ENCODE measurements at places on chromosomes 1 and 21.
A peak's percentile ranks its signal among the peaks of the same experiment; 100 is the strongest.

GRCh38 chr1:59410457-59410856 is 113.6 kb downstream of the FGGY start:
- no peak for DNase-seq

DNA sequence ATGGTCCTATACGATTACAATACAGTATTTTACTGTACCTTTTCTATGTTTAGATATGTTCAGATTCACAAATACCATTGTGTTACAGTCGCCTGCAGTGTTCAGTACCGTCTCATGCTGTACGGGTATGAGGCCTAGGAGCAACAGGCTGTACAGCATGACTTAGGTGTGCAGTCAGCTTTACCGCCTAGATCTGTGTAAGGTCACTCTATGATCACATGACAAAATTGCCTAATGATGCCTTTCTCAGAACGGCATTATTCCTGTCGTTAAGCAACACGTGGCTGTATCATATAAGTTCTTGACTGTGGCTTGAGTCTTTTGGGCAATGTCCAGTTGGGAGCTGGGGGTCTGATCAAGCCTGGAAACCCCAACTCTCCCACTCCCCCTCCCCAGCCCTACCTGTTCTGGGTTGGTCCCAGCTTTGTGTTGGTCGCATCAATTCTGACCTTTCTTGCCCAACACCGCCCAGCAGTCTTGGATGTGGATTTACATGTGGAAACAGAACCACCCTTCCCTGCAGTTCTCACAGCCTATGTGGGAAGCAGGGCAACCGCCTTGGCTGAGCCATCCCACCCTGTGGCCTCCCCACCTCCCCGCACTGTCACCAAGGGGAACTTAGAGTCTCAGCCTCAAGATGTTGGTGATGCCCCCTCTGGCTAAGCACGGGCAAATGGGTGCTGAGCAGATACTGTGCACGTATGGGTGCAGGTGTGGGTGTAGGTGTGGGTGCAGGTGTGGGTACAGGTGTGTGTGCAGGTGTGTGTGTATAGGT is 80.2 kb upstream of the ACTL8 start:
- no peak for DNase-seq

DNA sequence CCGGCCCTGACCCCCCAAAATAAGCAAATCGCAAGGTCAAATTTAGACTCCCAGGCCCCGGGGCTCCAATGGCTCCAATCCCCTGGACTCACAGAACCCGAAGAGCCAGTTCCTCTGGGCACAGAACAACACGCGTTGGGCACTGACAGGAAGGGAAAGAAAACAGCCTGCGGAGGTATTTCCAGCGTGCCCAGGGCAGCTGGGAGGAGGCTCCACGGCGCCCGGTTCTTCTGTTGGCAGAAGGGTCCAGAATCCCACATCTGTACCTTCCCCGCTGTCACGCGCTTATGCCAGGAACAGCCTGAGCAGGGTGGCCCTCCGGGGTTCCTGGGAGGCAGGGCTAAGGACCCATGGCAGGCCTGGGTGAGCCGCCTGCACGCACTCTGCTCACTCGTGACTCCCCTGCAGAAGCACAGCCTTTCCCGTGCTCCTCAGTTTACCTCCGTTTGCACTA is 85.5 kb downstream of the RIPK4 start:
- no peak for DNase-seq

DNA sequence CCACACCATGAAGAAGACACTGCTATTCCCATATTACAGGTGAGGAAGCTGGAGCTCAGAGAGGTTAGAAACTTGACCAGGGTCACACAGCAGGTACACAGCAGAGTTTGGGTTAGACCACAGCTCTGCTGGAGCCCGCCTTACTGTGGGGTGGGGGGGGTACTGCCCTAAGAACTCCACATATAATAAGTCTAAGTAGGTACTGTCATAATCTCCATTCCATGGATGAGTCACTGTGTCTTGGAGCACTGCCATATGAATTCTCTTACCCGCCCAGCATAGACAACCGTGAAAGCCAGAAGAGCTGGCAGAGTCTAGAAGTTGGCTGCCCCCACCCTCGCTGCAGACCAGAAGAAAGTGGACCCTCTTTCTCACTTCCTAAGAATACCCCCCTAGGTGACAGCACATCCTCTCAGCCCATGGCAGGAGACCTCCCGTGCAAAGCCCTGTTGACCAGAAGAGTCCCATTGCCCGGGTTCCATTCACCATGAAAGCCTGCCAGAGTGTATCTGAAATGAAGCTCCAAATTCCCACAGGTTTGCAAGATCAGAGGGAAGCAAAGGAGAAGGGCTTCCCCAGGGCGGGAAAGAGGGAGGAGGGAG is 5.2 kb upstream of the PLA2G2D start:
- peak; percentile 73 for DNase-seq

- DNase-seq: no peak
These were observed 1.3 kb upstream of the DNAJC16 start for GRCh38 chr1:15525050-15526020.

- no peak for DNase-seq
These were observed 55.8 kb downstream of the MAP3K7CL start for GRCh38 chr21:29186246-29186645.

DNA sequence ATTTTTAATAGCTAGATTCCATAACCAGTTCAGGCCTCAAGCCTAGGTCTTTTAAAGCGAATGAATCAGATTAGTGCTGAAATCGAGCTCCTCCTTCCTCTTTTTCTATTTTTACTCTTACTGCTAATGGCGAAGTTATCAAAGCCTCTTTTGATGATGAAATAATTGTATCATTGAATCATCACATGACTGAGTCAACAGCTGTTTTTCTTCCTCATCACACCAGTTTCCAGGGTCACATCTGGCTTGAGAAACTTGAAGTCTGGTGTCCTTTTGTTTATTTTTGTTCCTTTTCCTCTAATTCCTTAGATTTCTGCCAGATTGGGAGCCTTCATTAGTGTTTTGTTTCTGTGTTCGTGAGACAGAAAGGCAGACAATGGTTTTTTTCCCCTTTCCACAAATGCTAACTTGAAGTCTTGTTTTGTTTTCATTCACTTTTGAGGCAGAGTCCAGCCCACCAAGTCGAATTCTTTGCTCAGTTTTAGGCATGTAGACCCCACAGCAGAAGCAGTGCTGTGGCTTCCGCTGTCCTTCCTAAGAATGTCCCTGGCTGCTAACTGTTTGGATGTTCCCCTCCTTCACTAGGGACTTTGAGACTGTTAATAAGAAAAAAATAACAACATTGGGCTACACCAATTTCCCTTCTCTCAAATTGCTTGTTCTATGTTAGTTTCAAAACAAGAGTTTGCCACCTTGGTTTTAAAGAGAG is 51.9 kb upstream of the FMOD start:
- peak; percentile 83 for DNase-seq

DNA sequence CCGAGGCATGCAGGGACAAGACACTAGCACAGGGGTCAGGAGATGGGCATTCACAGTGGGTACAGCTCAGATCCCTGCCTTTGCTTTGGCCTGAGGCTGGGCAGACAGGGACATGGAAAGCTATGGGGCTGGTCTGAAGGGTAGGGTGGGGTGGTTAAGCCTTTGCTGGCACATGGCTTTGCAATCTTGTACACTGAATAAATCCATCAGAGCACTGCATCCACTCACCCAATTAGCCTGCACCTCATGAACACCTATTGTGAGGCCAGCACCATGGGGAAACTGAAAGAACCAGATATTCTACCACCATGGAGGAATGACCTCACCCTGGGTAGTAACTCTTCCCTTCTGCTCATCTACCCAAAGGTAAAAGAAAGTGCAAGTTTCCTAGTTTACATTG is 199.6 kb upstream of the LMO4 start:
- no peak for DNase-seq

- DNase-seq: peak; percentile 23
These were observed 58.0 kb downstream of the NKAIN1 start for GRCh38 chr1:31181515-31182343.

- DNase-seq: no peak
These were observed 32.6 kb upstream of the RGS8 start for GRCh38 chr1:182716740-182717720.

DNA sequence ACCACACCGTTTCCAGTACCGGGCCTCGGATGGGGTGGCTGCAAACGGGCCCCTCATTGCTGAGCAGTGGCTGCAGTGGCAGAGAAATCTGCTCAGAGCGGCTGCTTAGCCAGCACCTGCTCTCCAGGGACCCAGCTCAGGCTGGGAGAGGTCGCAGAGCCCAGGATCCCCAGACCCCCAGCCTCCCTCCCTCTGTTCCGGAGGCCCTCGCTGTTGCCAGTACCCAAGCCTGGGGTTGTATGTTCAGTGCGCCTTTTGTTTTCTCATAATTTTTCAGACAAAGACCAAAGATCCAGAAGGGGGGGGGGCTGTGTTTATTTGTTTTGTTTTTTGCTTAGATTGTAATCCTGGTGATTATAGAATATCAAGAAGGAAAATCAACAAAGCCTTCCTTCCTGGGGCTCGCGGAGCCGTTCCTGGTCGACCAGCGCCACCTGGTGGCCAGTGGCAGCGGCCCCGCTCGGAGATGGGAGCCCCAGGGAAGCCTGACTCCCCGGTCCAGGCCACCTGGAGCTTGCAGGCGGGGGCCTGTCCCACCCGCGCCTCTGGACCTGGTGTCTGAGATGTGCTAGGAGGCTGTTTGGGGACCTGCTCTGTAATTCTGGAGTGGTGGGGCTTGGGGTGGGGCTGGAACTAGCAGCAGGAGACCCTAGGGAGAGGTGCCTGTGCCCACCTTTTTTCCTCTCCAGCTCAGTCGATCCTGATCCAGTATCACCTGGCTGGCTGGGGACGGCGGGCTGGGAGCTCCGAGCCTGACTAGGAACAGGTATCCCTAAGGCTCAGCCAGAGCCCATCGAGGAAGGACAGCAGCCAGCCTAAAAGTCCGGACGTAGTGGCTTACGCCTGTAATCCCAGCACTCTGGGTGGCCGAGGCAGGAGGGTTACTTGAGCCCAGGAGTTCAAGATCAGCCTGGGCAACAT is 123.9 kb upstream of the VAMP3 start:
- peak; percentile 51 for DNase-seq

DNA sequence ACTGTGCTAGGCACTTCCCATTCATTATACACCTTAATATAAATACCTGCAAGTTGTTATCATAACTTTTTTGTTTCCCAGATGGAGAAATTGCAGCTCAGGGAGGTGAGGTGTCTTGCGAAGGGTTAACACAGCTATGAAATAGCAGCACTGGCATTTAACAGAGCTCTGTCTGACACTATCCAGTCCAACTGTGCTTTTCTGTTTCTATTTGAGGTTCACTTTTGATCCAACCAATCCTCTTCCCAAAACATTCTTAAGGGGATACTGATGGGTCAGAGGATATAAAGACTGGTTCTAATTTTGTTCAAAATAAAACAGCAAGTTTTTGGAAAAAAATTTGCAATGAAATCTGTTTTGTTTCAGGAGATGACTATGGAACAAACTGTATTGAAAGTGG is 46.5 kb upstream of the C8B start:
- no peak for DNase-seq

DNA sequence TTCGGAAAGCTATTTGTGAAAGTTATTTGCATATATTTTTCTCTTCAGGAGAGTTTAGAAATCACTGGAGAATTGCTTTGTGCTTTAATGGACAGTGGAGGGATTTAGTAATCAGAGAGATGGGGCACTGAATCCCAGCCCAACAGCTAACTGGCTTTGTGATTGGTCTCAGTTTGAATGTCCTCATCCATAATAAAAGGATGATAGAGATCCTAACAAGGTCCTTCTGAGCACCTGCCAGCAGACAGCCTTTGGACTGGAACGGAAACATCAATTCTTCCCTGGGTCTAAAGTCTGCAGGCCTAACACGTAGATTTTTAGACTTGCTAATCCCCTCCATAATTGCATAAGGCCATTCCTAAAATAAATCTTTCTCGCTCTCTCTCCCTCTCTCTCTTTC is 112.0 kb upstream of the ADAMTS5 start:
- no peak for DNase-seq

GRCh38 chr1:170494369-170494768 is 37.6 kb upstream of the GORAB start:
- DNase-seq: peak; percentile 57

- no peak for DNase-seq
These were observed 5.6 kb upstream of the RD3 start for GRCh38 chr1:211497489-211498045.

DNA sequence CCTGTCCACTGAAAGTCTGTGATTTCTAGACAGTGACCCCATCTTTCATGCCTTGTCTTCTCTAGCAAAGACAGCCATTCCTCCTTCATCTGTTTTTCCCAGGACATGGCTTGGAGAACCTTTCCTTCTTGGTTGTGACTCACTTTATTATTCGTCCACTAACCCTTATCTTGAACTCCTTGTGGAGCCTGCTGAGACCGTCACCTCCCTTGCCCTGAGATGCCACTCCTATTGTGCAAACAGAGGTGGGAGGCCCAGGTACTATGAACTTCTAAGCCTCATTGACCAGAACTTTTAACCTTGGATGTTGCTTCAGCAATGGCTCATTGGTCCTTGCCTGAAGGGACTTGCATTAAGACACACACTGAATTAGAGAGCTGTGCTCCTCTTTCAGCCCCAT is 117.5 kb downstream of the FOXD2 start:
- no peak for DNase-seq

- DNase-seq: no peak
These were observed 33.6 kb downstream of the CAMK1G start for GRCh38 chr1:209617047-209617673.

DNA sequence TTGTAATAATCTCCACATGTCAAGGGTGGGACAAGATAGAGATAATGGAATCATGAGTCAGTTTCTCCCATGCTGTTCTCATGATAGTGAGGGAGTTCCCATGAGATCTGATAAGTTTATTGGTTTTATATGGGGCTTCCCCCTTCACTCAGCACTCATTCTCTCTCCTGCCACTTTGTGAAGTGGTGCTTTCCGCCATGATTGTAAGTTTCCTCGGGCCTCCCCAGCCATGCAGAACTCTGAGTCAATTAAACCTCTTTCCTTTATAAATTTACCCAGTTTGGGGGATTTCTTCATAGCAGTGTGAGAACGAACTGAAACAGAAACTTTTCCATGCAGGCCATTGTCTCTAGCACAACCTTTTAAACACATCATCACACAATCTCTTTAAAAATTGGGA is 221.5 kb upstream of the BRINP3 start:
- no peak for DNase-seq

DNA sequence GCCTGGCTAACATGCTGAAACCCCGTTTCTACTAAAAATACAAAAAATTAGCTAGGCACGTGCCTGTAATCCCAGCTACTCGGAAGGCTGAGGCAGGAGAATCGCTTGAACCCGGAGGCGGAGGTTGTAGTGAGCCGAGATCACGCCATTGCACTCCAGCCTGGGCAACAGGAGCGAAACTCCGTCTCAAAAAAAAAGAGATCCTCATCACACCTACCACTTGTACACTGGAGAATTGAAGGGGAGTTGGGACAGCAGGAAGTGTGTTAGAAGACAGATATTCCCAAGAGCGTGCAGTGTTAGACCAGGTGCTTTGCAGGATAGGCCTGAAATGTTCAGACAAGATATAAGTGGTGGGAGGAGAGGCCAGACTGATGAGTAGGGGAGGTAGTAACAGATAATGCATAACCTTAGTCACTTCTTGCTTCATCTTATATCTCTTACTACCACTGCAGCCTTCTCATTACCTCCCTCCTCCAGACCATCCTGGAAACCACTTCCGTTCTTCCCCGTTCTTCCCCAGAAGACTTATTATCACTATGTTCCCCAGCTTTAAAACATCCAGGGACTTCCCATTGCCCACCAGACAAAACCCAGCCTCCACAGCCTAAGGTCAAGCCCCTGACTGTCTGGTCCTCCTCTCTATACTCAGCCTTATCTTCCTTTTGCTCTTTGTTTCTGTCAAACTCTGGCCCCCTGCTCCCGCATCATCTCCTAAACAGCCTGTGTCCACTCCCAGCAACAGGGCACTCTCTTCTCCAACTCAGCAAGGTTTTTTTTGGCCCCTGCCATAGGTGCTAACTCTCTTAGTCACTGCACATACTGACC is 21.3 kb downstream of the FAM20B start:
- DNase-seq: no peak
